ENCODE measurements at places on chromosomes 7 and 10.

- DNase-seq, result no peak
Observed at GRCh38 chr7:83681200-83681778, 32.4 kb upstream of the SEMA3E start.

DNA sequence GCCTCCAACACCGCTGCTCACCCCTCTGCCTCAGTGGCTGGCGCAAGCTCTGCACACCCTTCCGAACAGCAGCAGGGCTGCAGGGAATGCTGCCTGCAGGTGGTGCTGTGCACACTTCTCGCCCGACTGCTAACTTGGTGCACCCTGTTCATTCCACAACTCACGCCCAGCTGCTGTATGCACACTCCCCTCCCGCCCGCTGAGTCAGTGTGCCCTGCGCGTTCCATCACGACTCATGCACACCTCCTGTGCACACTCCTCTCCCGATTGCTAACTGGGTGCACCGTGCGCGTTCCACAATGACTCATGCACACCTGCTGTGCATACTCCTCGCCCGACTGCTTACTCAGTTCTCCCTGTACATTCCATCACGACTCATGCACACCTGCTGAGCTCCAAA is 21.5 kb downstream of the ADARB2 start:
- DNase-seq, result peak; percentile 62

DNA sequence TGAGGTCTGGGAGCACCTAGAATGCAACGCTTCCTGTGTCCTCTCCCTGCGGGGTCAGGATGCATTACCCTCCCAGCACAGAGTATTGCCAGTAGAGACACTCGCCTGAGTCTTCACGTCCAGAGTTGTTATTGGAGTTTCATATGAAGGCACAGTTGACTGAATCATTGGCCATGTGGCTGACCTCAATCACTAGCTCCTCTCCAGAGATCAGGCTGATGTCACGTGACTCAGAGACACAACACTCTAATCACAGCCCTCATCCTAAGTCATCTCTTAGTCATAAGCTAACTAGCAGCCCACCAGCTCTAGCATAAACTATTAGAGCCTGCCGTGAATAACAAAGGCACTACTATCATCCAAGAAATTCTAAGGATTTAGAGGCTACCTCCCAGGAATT is 107.8 kb downstream of the HECW1 start:
- no peak for DNase-seq

DNA sequence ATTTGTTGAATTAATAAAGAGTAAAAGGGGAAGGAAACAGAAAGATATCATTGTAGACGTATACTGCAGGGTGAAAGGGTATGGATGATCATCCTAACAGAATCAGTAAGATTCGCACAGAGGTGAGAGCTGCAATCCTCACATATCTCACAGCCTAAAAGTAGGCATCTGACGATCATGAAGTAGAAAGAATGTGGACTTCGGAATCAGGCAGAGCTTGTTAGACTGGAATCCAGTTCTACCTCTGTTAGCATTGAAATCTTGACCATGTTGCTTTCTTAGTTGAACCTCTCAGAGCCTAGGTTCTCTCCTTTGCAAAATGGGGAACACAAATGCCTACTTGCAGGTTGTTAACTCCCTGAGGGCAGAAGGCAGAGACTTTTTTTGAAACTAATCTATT is 320.0 kb upstream of the C7orf33 start:
- DNase-seq, result no peak

- DNase-seq, result peak; percentile 14
Observed at GRCh38 chr7:27185854-27186667, 1.0 kb upstream of the HOXA11 start.

- DNase-seq, result no peak
Observed at GRCh38 chr7:33444511-33444910, 315.1 kb downstream of the BBS9 start.

DNA sequence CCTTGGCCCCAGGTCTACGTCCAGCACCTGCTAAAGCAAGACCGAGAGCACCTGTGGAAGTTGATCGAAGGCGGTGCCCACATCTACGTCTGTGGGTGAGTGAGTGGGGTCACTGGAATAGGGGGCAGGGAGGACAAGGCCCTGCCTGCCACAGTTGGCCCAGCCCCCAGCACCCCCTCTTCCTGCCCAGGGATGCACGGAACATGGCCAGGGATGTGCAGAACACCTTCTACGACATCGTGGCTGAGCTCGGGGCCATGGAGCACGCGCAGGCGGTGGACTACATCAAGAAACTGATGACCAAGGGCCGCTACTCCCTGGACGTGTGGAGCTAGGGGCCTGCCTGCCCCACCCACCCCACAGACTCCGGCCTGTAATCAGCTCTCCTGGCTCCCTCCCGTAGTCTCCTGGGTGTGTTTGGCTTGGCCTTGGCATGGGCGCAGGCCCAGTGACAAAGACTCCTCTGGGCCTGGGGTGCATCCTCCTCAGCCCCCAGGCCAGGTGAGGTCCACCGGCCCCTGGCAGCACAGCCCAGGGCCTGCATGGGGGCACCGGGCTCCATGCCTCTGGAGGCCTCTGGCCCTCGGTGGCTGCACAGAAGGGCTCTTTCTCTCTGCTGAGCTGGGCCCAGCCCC is 8.1 kb downstream of the TMEM120A start:
- no peak for DNase-seq

DNA sequence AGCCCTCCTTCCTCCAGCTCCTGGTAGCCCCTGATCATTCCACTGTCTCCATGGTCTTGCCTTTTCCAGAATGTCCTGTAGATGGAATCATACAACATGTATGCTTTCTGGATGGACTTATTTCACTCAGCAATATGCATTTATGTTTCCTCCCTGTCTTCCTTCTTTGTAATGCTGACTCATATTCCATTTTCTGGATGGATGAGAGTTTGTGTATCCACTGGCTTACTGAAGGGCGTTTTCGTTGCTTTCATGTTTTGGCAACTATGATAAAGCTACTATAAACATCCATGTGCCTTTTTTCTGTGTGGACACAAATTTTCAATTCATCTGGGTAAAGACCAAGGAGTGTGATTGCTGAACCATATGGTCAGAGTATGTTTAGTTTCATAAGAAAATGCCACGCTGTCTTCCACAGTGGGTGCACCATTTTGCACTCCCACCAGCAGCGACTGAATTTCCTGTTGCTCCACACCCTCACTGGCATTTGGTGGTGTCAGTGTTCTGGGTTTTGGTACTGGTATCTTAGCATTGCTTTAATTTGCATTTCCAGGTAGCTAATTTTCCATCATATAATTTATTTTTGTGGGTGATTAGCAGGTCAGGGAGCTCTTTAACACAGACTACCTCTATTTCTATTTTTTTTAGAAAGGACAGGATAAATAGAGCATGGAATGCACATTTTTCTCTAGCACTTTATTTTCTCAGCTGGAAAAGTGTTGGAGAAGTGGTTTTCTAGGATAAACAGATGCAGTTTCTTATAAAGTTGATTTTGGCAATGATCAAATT is 252.2 kb downstream of the WDR37 start:
- DNase-seq, result no peak

GRCh38 chr10:121610798-121611323 is 12.6 kb upstream of the FGFR2 start:
- DNase-seq, result no peak

GRCh38 chr7:73727952-73728351 is 8.5 kb upstream of the STX1A start:
- no peak for DNase-seq

GRCh38 chr7:125516194-125516593 is 586.6 kb upstream of the POT1 start:
- no peak for DNase-seq

- DNase-seq, result no peak
Observed at GRCh38 chr10:132606536-132607316, 69.1 kb downstream of the INPP5A start.

DNA sequence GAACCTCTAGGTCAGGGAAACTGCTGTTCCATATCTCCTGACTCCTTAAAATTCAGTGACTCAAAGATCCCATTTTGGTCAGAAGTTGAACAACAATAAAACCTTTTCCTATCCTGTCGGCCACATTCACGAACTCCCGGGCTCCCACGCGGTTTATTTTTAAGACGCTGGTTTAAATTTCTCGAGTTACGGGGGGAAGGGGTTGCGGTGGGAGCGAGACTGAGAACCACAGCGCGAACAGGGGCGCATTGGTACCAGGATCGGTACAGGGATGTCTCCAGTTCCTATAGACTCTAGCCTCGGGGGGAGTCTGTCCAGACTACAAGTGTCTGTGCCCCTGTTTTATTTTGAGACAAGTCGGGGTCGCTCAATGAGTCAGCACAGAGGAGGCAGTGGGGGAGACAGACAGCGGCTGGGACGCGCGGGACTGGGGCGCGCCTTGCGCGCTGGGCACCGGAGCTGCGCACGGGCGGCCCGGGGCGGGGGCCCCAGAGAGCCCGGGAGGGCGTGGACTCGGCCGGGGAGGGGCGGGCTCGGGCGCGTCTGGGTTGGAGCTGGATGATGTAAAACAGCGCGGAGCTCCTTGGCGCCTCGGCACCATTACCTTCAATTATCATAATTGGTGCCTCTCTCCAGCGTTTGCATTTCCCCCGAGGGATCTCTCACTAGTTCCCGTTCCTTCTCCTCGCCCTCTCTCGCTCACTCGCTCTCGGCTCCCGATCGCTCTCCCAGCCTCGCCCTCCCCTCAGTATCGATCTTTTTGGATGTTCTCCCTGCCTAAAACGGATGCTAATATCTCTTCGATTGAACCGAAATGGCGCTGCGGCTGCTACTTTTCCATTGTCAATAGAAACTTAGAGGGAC is 8.7 kb upstream of the BAMBI start:
- DNase-seq, result peak; percentile 48

GRCh38 chr10:13909516-13910258 is 322.9 kb downstream of the PRPF18 start:
- no peak for DNase-seq

GRCh38 chr7:158186864-158187693 is 400.5 kb downstream of the PTPRN2 start:
- DNase-seq, result no peak

DNA sequence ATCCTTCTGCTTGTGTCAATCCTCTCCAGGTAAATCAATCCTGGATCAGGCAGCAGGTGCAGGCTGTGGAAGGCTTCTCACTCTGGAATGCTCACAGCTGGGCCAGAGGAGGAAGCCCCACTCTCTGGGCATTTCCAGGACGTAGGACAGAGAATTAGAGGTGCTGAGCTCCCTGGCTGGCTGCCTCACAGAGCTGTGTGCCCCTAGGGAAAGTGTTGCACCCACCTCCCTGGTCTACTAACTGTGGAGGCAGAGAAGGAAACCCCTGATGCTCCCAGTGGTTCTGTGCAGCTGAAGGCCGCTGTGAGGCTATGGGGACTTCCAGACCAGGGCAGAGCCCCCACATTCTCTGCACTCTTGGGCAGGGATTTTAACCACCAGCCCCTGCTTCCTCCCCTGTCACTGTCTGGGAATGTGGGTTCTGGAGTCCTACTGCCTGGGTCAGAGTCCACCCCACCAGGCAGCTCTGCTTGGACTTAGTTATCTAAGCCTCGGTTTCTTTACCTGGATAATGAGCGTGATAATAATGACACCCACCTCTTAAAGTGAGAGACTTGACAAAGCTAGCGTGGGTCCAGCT is 73.5 kb upstream of the EEPD1 start:
- no peak for DNase-seq

- no peak for DNase-seq
Observed at GRCh38 chr10:89973326-89973725, 271.9 kb downstream of the KIF20B start.

GRCh38 chr10:132593389-132593788 is 55.8 kb downstream of the INPP5A start:
- DNase-seq, result peak; percentile 29

DNA sequence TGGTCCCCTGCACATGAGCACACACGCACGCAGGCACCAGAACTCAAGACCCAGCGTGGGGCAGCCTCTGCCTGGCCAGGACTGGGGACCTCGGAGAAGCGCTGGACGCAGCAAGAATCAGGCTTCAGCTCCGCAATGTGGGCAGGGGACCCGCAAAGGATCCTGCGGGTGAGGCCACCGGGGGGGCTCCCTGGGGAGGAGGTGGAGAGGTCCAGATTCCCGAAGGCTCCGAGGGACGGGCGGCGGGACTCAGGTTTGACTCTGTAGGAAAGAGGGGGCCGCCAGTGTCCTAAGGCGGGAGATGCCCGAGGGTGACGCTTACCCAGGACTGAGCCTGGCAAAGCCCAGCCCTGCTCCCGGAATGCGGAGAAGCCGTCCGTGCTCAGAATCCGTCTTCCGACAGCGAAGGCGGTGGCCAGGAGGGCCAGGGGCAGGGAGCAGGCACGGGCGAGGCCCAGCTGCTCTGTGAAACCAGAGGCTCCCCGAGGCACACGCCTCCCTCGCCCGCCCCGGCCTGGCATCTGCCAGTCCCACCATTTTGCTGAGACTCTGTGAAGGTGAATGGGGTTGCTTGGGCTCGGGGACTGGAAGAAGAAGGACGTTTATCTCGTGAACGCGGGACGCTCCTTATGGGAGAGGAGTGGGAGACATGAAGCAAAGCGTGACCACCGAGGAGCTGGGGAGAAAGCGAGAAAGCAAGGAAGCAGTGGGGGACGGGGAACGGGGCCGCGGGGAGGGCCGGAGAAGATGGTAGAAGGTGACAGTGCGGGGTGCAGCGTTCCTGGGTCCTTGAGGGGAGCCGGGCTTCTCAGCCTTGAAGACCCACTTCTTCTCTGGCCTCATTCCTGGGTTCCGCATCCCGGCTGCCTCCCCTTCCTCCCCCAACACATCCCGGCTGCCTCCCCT is 489.2 kb downstream of the PTPRN2 start:
- no peak for DNase-seq

DNA sequence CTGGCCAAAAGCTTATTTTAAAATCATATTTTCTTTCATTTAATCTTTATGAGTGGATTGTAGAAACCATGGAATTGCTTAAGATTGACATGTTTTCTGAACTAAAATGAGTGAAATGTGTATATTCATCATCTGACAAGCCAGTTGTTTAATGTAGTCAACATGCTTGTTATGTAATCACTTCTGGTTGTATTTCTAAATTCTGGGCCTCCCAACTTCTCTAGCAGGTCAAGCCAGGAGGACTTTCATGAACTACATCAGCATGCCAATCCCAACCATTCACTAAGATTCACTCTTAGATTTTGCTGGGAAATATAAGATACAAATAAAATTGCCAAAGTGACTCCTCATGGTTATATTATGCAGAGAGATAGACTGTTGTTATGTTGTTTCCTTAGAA is 21.1 kb upstream of the MAP3K8 start:
- no peak for DNase-seq

GRCh38 chr7:106067678-106068077 is 44.4 kb downstream of the SYPL1 start:
- DNase-seq, result no peak

DNA sequence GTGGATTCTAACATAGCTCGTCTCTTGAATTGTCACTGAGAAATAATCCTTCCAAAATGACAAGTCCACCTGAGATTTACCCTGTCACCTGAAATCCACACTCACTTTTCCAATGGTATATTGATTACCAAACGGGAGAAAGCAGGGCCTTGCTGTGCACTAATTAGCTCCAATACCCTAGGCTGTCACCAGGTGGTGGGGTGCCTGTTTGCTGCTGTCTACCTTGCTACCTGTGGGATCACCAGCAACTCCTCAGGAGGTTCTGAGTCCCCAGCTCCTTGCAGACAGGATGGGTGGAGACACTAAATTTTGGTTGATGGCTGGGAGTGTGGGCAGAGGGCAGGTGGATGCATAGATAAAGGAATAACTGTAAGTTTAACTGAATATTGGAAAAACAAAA is 237.2 kb upstream of the ZNF32 start:
- DNase-seq, result no peak

Data from activated naive CD4-positive, alpha-beta T cell treated with anti-CD3 and anti-CD28 coated beads, Interleukin-2, amount 50 U/mL, for 16 hours (primary cell).